BE2C (cell line): ENCODE measurements at places on chromosomes 2 and 18.

DNA sequence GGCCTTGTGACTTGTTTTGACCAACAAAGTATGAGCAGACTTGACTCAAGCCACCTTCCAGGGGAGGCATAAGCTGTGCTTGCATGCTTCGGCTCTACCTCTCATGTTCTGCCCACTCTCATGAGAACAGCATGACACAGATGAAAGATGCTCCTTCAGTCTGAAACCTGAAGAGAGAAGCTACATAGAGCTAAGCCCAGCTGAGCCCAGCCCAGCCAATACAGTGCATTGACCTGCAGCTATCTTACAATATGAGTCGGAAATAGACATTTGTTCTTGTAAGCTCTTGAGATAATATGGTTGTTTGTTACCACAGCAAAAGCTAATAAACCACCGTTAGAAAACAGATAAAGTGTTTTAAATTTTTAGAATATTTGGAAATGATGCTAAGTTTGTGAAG is 426.7 kb upstream of the PKDCC start:
- DNase-seq: no peak

- DNase-seq: no peak
Measured at GRCh38 chr18:4751523-4751922, 296.4 kb upstream of the DLGAP1 start.

GRCh38 chr2:232628466-232629128 is 4.8 kb upstream of the EFHD1 start:
- DNase-seq: no peak

GRCh38 chr2:227884511-227884947 is 13.1 kb downstream of the DAW1 start:
- DNase-seq: peak; percentile 80

- no peak for DNase-seq
Measured at GRCh38 chr2:584863-585823, 92.1 kb downstream of the TMEM18 start.

DNA sequence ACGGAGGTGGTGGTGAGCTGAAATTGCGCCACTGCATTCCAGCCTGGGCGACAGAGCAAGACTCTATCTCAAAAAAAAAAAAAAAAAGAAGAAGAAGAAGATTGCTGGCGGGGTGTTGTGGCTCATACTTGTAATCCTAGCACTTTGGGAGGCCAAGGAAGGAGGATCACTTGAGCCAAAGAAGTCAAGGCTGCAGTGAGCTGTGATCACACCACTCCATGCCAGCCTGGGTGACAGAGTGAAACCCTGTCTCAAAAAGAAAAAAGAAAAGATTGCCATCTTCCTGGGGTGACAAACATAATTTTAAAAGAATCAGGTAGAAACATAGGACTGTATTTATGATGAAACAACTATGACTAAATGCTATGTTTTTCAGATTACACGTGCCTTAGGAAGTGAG is 55.1 kb upstream of the EML4 start:
- DNase-seq: no peak

GRCh38 chr2:179442206-179442605 is 177.6 kb upstream of the SESTD1 start:
- DNase-seq: no peak

DNA sequence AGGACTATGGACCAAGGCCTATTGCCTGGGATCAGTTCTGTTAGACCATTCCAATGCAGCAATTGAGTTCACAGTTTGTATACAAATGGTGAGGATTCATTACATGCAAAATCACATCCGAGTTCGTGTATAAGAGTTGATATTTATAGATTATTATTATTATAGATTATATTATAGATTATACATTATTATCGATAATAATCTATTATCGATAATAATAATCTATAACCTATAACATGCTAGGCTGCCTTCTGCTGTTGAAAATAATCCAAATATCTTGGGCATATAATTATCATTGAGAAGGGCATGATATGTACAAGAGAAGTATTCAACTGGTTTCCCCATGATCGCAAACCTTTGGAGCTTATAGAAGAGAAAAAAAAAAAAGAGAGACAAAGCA is 135.7 kb downstream of the DPP4 start:
- no peak for DNase-seq

- DNase-seq: no peak
Measured at GRCh38 chr18:28043631-28044030, 133.3 kb downstream of the CDH2 start.

GRCh38 chr2:797993-798392 is 120.8 kb upstream of the TMEM18 start:
- no peak for DNase-seq
